ENCODE measurements at places on chromosomes 7 and 10.

GRCh38 chr10:35335133-35336083, 901 bp upstream of the CCNY start:
- no peak for DNase-seq

DNA sequence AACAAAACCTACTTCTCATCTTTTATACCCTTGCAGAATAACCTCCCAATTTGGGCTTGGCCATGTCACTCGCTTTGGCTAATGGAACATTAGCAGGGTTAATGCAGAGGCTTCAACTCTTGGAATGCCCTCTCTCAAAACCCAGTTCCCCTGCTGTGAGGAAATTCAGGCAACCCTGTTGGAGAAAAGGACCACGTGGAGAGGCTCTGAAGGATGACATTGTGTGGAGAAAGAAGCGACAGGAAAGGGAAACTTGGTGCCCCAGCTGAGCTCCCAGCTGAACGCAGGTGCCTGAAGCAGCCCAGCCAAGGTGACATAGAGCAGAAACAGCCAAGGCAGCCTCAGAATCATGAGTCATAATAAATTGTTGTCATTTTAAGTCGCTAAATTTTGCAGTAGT, 214.2 kb upstream of the GHITM start:
- DNase-seq, result no peak

GRCh38 chr10:75736151-75736640, 304.8 kb downstream of the LRMDA start:
- no peak for DNase-seq

GRCh38 chr10:95880704-95881103, 27.1 kb upstream of the CC2D2B start:
- DNase-seq, result no peak

DNA sequence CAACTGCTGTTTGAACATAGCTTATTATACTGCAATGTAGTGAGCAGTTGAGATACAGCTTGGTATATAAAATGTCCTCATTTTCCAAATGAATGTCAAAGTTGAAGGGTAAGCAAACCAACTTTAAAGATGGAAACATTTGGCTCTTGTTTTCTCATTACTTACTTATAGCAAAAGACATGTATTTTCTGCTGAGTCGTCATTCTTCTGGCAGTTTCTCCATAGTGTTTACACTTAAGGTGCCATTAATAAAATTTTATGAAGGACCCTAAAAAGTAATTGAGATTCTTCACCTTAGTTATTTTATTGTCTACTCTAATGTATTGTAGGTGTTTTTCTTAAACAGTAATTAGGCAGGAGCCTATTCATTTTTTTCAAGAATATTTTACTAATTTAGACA, 68.6 kb downstream of the INSYN2A start:
- DNase-seq, result no peak

DNA sequence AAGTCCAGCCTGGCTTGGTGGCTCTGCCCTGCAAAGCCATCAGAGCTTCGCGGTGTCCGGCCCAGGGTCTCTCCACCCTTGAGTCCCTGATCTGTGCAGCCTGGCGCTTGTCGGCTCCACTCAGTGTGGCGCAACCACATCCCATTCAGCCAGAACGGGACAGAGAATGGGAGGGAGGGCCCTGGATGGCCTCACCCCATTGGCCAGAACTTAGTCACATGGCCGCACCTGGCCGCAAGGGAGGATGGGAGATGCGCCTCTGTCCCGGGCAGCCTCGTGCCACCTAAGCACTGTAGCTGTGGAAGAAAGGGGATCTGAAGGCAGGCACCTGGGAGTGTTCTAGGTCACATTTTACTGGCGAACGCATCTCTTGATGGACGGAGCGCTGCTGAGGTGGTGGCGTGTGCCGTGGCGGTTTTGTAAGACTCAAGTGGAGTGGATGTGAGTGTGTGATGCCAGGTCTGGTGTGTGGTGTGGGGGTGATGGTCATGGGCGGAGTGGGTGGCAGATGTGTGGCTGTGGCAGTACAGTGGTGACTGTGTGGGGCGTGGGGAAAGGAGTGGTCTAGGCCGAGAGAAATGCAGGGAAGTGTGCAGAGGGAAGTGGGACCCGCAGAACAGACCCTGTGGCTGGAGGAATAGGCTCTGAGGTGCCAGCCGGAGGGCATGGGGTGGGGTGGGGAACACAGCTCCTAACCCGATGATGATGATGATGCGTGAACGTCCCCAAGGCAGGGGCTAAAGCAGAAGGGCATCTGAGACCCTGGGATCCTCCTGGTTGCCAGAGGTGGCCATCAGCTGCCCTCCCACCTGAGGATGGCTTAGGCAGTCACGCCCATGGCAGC, 19.0 kb downstream of the CLEC2L start:
- no peak for DNase-seq

- DNase-seq, result no peak
Measured at GRCh38 chr7:33423646-33424020, 294.3 kb downstream of the BBS9 start.

- no peak for DNase-seq
Measured at GRCh38 chr7:127758845-127759244, 106.9 kb downstream of the SND1 start.

- DNase-seq, result no peak
Measured at GRCh38 chr7:66970310-66970709, 25.1 kb downstream of the SBDS start.

GRCh38 chr10:34408956-34409355, 406.1 kb downstream of the PARD3 start:
- DNase-seq, result no peak

GRCh38 chr7:75861636-75862035, 17.2 kb upstream of the RHBDD2 start:
- DNase-seq, result no peak

GRCh38 chr7:66267249-66267648, 62.1 kb downstream of the TPST1 start:
- no peak for DNase-seq

- no peak for DNase-seq
Measured at GRCh38 chr10:13527864-13528122, 1.0 kb downstream of the BEND7 start.

GRCh38 chr7:301291-302053, 11.5 kb downstream of the FOXL3 start:
- DNase-seq, result no peak

- no peak for DNase-seq
Measured at GRCh38 chr7:81245353-81245752, 326.5 kb upstream of the SEMA3C start.

DNA sequence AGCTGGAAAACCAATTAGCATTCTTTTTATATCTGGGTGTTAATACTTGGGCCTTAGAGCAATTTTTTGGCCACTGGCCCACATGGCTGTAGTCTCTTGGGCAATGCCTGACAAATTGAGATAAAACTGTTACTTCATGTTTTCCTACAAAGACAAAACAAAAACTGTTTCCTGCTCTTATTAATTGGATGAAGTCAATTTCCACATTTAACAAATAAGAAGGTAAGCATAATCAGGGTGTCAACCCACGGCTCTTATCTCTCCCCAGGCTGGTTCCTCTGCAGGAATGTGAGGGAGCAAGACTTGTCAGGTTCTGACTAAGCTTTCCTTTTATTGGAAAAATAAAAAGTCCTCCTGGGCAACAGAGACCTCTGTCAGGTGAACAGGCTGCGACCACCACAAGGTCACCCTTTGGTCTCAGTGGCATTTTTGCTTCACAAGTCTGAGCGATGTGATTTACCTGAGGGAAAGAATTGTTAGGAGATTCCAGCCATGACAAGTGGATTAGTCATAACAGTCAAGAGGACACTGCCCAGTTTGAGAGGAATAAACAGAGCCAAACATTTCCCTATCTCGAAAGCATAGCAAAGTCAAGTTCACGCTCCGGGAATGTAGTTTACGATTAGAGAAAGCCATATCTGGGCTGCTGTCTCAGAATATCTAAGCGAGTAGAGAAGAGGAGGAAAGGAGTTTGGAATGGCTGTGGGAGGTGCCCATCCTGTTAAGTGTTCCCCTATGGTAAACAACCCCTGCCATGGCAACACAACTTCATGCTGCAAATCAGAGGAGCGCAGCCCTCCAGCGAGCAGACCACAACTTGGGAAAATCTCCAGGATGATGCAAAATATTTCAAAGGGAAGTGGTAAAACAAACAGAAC, 144.4 kb downstream of the TES start:
- DNase-seq, result peak; percentile 92

- no peak for DNase-seq
Measured at GRCh38 chr10:61812052-61812721, 89.3 kb upstream of the ARID5B start.

DNA sequence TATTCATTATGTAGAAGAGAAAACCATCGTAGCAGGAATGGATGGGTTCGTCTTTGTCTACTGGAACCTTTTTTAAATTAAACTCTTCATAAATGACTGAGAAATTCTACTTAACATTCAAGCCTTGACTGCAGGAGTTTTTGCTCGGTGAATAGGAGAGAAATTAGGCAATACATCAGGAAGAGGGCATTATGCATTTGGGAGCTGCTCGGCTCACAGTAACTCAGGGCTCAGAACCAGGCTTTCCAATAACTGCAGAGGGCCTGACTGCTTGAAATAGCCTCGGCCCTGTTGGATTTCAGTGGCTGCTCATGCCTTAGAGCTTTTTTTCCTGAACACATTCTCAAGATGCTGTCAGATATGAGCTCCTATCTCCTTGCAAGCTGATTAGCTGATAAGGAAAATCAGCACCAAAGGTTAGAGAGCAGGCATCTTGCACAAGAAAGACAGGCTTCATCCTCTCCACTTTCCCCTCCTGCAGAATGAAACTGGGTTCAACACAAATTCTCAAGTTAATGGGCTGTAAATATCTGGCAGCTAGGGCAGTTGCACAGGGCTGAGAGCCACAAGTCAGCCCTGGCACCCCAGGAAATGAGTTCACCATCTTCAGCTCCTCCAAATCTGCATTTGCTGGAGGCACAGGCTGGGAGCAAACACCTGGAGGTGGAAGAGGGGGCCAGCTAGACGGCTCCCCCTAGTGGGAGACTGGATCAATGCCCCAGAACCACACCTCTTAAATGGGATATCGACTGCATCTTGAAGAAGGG, 24.3 kb downstream of the TECTB start:
- DNase-seq, result no peak

GRCh38 chr7:132930881-132931280, 151.0 kb downstream of the CHCHD3 start:
- no peak for DNase-seq

DNA sequence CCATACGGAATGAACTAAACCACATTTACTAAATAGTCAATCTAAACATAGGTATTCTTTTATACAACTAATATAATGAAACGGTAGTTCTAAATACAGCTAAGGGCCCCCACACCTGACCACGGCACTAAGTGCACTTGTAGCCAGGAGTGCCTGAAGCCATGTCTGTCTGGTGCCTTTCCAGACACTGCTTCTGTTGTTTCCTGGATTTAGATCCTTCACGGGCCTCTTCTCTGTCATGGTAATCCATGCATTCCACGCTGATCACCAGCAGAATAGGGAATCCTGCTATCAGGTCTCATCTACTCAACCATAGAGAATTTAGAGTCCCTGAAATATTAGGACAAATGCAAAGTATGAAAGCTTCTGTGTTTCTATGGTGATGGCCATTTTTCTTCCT, 37.8 kb downstream of the OSBPL3 start:
- no peak for DNase-seq

- no peak for DNase-seq
Measured at GRCh38 chr10:12198156-12198555, 2.2 kb downstream of the CDC123 start.

GRCh38 chr7:137895301-137896221, 48.8 kb upstream of the DGKI start:
- no peak for DNase-seq

DNA sequence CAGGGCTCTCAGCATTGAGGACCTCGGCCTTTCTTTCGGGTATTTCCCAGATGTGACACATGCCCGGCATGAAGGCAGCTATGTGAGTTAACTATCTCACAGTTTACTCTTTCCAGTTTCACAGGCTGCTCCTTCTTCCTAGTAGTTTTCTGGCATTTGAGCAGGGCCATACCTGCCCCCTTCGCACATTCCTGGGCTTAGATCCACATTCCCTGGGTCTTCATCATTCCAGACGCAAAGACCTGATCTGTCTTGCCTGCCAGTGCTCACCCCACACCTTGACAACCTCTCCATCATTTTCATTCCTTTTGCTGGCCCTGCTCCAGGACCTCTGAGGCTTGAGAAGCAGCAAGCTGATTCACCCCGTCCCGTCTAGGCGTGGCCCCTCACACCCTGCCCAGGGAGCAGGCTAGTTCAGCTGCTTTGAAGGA, 227.5 kb downstream of the WDR11 start:
- no peak for DNase-seq

DNA sequence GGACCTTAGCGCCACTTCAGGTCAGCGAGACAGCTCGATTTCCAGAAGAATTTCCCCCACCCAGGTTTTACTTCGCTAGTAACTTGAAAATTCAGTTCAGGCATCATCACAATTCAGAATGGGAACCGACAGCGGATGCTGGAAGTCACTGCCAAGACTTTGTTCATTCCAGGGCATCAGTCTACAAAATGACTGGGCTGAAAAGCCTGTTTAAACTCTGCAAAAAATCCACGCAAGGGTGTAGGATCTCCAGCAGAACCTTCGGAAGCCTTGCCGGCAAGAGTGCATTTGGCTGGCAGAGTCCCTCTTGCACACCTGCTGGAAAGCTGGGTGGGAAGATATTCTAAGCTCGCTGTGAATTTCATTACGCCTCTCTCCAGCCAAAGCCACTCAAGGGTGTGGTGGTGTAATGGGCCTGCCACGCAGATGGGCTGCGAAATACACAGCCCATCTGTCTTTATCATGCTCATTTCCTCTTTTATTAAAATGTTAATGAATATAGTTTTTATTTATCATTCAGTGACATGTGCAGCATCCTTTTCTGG, 672.0 kb upstream of the FOXK1 start:
- no peak for DNase-seq

GRCh38 chr7:128103498-128104107, 72.4 kb upstream of the LRRC4 start:
- no peak for DNase-seq

DNA sequence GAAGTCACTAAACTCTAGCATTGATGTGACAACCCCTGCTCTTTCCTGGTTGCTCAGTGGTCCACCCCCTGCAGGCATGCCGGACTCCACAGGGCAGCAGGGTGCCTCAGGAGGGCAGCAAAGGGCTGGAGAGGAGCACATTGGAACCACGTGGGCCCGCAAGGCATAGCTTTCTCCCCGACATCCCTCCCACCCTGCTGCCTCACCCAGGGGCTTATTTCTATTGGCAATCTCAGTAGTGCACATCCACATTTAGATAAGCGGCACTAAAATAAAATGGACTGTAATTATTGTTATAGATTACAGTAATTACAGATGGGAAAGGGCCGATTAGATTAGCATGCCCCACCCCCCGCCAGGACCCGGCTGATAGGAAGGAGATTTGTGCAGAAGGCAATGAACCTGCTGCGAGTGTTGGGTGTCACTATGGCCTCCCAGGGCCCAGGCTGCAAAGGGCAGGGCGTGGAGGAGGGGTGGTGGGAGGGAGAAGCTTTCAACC, 580.1 kb downstream of the GRID1 start:
- no peak for DNase-seq

DNA sequence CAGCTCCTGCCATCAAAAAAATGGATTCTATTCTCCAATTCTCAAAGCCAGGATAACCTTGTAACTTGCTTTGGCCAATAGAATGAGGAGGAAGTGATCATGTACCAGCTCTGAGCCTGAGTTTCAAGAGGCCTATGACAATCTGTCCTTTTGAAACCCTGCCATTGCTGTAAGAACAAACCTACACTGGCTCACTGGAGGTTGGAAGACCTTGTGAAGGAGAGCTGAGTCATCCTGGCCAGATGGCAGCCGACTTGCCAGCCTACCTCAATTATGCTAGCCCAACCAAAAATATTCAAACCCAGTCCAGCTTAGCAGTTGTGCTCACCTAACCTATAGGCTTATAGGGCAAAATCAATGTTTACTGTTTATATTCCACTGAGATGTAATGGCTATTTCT, 93.0 kb downstream of the HGF start:
- DNase-seq, result no peak

- no peak for DNase-seq
Measured at GRCh38 chr10:37535459-37536246, 321.8 kb downstream of the ZNF248 start.
